Fibroblast of skin of back (primary cell): ENCODE measurements at places on chromosomes 2 and 18.

GRCh38 chr2:144081272-144081671 is 438.6 kb downstream of the ZEB2 start:
- DNase-seq, result no peak

GRCh38 chr2:146523196-146523595 is 1321.6 kb upstream of the ACVR2A start:
- DNase-seq, result peak; percentile 14

- no peak for DNase-seq
Observed at GRCh38 chr2:131657895-131658768, 130.4 kb downstream of the CCDC74A start.

DNA sequence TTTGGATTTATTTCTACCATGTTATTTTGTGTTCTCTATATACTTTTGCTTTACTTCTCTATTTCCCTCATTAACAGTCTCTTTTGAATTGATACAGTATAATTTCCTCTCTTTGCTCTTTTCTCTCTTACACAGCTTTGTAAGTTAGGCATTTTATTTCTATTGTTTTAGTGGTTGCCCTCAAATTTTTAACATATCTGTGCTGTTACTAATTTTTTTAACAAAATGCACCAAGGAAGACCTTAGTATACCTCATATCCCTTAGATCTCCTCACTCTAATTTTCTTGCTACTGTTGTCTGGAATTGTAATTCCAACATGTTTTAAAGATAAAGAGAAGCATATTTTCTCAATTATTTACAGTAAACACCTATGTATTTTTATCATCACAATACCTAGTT is 416.8 kb upstream of the SLC14A2 start:
- peak; percentile 41 for DNase-seq

GRCh38 chr2:44163777-44164176 is 4.9 kb upstream of the PPM1B start:
- DNase-seq, result no peak

DNA sequence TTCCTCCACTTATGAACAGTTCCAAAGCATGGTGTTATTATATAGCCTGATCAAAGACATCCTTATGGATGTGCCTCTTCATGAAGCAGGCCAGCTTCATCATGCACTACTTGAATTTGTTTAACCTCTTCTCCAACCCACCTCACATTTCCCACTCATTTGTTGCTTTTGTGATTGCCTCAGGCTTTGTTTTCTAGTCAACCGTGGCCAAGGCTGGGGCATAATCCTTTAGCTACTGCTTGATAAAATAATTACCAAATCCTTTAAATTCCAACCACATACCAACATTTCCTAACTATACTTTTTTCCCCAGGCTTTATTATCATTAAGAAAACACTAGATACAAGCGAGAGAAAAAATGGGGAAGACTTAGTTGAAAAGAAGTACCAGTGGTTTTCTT is 39.6 kb upstream of the SCN1A start:
- DNase-seq, result peak; percentile 33

DNA sequence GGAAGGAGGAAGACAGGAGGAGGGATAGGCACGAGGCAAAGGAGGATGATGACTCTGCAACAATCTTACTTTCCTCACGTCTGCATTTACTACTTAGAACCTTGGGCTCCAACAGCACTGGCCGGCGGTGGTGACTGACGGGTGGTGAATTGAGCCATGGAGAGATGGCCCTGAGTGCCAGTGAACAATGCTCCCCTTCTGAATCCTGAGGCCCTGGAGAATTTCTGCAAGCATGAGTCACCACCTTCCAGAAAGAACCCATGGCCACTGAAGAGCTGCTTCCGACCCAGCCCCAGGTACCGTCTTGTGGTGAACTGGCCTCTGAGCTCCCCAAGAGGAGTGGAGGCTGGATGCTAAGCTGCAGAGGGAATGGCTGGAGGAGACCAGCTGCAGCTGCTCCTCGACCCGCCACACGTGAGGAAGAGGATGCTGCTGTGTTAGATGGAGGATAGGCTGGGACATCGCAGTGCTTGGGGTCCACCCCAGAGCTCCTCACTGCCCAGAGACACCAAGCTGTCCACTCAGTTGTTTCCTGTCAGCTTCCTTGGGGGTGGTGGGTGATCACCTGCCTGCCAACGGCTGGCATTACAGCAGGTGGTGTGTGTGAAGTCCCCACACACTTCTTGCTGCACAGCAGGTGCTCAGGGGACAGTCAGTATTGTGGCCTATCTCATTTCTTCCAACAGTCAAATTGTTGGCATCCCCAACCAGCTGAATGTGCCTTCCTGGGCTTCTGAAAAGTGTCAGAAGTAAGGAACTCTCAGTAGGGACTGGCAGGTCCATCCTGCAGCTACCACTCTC is 186.5 kb upstream of the ID2 start:
- no peak for DNase-seq

DNA sequence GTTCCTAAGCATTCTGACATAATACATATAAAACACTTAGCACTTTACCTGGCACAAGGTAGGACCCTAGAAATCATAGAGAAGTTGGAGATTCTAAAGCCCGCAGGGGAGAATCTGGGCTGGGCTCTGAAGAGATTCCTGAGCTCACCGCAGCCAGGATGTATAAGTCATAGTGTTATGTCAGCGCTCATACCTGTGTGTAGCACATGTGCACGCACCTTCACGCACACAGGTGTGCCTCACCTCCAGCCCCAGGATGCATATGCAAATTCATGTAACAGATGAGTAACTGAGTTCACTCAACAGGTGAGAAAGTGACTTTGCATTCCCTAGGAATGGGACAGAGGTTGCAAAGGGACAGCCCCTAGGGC is 7.9 kb upstream of the SDC1 start:
- DNase-seq, result no peak

DNA sequence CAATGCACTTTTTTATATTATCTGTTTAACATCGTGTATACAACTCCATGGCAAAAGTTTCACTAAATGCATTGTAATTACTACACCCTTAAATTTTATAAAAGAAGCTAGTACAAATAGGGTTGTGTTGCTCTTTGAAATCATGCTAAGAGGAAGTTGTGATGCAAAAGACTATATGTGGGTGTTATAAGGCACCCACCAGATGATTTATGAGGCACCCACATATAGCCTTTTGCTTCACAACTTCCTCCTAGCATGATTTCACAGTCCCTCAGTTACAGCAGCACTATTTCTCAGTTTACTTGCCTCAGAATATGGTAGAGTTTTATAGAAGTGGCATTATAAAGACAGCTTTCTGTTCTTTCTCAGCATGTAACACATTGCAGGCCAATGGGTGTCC is 277.3 kb upstream of the DOK6 start:
- DNase-seq, result no peak

- no peak for DNase-seq
Observed at GRCh38 chr2:15649561-15650255, 58.0 kb downstream of the DDX1 start.

DNA sequence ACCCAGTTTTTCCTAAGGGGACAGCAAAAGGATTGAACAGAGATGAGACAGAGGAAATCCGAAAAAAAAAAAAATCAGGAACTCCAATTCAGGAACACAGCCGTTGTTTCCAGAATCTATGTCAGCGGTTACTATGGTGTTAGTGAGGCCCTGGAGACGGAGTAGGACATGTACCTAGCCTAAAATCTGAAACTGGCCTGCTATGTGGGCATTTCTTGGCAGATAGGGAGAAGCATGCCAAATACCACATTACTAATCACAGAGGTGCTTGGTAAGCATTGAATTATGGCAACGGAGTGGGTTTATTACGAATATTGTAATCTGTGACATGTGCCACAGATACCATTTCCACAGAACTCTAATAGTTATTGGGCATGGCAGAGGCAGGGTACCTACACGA is 530.6 kb downstream of the CCDC85A start:
- no peak for DNase-seq

DNA sequence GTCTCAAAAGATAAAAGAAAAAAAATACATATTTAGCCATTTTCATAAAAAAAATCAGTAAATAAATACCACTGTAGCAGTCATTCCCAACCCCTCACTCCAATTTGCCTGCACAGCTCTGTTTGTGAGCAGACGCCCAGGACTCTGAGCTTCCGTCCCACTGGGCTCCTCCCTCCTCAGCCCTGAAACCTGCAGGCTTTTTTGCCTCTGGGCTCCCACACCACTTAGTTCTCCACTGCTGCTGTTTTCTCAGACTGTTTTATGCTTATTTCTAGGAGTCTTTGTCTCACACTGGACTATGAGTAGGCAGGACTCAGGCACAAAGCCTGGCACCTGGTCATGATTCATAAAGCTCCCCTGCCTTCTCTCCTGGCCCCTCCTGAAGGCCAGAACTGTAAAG is 6.1 kb upstream of the CXCR1 start:
- DNase-seq, result no peak

DNA sequence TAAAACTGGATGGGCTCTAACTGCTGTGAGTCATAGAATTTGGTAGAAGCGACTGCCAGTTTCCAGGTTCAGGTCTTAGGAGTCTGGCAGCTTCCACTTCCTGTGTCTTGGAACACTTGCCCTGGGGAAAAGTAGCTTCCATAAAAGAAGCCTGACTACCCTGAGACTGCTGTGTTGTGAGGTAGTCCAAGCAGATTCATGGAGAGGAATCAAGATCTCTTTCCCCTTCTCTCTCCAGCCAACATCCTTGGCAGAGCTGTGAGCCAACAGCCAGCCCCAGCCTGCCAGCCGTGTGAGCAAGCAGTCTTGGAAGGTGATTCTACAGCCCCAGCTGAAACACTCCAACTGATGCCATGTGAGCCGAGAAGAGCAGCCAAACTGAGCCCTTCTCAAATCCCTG is 33.7 kb downstream of the SLC20A1 start:
- no peak for DNase-seq

DNA sequence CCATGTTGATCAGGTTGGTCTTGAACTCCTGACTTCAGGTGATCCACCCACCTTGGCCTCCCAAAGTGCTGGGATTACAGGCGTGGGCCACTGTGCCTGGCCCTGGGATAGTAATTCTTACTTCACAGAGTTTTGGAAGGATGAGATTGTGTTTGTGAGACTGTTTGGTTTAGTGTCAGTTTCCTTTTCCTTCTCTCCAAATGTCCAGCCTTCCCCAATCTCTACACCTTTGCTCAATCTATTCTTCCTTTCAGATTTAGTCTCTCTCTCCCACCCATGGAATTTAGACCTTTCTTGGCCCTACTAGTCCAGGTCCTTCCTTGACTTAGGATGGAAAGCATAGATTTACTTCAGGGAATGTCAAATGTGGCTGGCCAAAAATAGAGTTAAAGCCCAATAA is 12.2 kb upstream of the IL1A start:
- no peak for DNase-seq

DNA sequence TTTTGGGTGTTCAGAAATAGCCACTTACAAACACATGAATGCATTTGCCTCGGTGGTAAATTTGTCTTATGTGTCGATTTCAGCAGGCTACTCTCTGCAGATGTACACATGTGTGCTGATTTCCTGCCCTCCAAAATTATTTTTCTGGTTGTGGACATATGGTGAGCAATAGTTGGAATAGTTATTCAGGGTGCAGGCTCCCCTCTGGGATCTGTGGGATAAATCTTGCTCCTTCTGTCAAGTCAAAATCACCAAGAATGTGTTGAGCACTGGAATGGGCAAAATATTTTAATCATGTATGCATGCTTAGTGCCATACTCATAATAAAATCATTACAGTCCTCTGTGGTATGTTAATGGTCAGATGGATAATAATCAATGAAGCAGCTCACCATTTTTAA is 684.5 kb downstream of the BCL11A start:
- peak; percentile 39 for DNase-seq

DNA sequence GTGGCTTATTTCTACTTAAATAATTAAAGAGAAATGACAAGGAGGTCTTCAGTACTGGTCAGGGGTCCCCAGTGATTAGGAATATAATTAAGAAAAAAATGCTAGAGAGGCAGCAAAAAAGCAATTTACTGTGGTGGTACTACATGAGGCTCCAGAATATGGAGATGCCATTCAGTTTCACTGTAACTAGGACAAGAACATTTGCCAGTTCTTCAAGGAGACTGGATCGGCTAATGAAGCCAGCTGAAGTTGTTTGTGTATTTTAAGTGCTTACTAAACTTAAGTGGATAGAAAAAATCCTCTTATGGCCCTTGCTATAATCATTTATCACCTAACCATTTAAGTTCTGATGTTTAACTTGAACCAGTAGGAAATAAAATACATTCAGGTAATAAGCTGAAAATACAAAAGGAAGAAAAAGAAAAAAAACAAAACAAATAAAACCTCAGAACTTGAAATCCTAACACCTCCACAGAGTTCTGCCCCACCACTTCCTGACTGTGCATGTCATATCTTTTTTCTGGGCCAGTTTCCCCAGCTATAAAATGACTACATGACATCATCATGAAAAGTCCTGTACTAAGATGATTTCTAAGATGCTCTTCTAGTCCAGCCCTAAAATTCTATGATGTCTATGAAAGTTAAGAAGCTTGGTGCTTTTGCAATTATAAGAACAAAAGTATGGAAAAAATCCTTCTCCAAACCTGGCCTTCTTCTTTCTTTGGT is 98.0 kb downstream of the TRABD2A start:
- no peak for DNase-seq

DNA sequence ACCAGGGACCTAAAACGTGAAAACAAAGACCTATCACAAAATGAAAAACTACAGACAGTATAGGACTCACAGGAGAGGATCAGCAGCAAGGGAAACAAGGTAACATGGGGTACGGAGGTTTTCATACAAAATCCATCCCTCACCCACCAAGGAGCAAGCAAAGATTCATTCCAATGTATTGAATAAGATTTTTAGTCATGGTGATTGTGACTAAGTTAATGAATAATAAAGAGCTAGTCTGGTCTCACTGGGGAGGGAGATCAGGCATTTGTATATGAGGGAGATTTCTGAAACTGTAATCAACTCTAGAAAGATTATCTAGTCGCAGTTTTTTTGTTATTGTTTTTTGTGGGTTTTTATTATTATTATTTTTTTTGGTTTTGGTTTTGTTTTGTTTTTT is 336.5 kb upstream of the MMADHC start:
- peak; percentile 57 for DNase-seq

DNA sequence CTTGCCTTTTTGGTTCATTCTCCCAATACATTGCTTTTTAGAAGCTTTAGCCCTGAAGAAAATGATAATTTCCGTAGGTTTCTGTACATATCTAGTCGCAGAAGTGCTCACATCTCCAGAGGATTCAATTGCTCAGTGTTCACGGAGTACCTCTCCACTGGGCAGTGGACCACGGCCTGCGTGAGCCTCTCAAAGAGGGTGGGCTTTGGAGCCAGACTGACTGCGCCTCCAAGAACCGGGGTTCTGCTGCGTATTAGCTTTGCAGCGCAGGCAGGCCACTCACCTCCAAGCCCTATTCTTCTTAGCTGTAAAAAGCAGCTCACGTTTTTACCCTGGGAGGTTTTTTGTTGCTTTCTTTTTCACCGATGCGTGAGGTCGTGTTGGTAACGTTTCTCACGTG is 35.4 kb downstream of the NTSR2 start:
- DNase-seq, result no peak

DNA sequence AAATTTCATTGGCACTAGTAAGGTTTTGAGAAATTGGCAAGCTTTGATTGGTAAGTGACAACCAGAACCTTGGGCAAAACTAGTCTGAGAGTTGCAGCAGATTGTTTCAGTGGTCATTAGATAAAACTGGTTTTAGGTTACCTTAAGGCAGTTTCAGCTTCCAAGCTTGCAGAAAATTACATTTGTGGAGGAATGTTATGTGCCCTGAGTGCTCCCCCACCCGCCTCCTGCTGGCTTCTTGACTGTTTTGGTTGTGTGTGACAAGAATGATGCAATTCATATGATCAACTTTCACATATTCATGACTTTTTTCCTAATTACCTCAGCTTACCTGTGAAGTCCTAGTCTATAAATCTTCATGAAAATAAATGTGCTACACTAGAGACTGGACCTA is 599.5 kb upstream of the ZNF804A start:
- no peak for DNase-seq
